ENCODE measurements at places on chromosomes 4 and X.

GRCh38 chr4:57498251-57498650 is 388.1 kb upstream of the IGFBP7 start:
- no peak for DNase-seq

GRCh38 chrX:132877954-132878536 is 80.4 kb downstream of the HS6ST2 start:
- no peak for DNase-seq

- DNase-seq: no peak
Observed at GRCh38 chrX:2638279-2638678, 52.8 kb upstream of the CD99 start.

DNA sequence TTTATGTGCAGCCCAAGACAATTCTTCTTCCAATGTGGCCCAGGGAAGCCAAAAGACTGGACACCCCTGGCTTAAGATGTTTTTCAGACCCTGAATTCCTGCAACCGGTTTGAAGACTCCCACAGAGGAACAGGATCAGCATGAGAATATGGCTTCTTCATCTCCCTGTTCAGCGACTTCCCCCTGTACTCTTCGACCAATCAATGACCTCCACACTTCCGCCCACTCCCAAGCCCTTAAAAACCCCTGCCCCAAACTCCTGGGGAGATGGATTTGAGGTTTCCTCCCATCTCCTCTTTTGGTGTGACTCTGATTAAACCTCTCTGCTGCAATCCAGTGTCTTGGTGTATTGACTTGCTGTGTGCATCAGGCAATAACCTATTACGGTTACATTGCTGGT is 344.4 kb downstream of the NR3C2 start:
- no peak for DNase-seq

DNA sequence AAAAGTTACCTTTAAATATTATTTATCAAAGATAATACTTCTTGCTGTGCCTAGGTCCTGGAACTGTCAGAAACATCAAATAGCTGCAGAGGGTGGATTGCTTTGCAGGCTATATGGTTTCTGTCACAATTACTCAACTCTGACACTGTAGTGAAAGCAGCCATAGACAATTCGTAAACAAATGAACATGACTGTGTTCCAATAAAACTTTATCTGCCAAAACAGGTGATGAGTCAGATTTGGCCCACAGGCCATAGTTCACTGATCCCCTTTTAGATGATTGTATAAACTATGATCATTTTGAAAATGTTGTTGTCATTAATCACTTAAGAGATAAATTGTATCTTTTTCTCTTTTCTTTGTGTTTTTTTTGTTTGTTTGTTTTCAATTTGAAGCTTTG is 8.4 kb upstream of the MEPE start:
- DNase-seq: no peak

GRCh38 chr4:99038213-99038612 is 42.7 kb downstream of the METAP1 start:
- DNase-seq: no peak

DNA sequence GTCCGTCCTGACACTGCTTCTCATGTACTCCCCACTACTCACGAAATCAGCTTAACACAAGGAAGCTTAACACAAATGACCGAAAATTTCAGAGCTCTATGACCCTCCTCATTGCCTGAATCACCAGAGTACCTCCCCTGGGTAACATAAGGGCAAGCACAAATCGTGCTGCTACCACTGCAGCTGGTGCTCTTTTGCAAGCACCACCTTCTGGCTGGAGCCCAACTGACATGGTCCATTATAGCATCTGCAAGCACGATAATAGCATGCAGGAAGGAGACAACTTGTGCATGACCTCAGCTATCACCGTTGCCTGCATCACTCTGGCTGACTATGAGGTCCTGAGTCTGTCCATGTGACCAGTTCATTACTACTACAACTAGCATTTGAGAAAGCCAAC is 308.0 kb downstream of the TEX13C start:
- no peak for DNase-seq

DNA sequence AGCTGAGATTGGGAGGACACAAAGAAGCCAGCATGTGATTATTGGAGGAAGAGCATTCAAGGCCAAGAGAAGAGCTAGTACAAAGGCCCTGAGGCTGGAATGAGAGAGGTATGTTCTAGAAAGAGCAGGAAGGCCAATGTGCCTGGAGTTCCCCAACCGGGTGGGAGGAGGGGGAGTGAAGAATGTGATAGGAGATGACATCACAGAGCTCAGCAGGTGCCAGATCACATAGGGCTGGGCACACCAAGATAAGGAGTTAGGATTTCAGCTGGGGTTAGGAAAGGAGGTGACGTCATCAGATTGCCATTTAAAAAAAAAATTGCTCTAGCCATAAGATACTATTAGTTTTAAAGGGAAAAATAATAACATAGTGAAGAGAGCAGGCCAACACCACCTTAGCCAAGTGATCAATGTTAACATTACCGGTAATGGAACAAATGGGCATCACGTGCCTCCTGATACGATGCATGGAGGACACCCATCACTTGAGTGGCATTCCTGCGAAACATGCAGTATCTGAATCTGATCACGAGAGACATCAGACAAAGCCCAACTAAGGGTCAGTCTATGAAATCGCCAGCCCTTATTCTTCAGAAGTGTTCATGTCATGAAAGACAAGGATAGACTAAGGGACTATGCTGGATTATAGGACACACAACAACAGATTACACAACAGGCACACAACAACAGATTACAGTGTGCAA is 344.3 kb downstream of the BCOR start:
- DNase-seq: no peak

GRCh38 chr4:100754751-100755150 is 236.9 kb upstream of the EMCN start:
- no peak for DNase-seq

DNA sequence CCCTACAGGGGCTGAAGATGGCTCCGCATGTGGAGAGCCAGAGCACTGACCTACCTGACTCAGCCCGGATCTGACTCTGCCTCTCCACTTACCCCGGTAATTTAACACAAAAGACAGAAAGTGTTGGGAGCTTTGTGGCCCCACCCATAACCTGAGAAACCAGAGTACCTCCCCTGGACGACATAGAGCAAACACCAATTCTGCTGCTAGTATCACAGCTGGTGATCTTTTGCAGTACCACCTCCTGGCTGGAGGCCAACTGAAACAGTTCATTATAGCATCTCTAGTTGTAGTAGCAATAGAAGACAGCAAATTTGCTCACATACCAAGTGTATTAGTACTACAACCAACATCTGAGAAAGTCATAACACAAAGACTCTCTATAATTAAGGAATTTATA is 443.9 kb downstream of the KLHL4 start:
- no peak for DNase-seq

DNA sequence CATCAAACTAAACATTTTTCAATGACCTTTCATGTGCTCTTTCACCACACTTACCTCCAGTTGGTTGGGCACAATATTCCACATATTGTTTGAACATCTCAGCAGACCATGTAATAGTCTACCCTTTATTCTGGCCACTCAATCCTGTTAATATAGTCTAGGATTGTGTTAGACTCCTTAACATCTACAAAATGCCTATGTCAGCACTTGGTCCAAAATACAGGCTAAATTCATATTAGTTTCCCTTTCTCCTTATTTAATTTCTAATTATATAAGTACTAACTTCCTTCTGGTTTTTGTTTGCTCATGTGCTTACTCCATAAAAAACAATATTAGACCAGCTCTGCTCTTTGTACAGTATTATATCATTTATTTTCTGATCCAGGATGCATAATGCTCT is 21.1 kb downstream of the MEPE start:
- no peak for DNase-seq

GRCh38 chr4:146342600-146343192 is 128.4 kb downstream of the REELD1 start:
- peak; percentile 8 for DNase-seq

- no peak for DNase-seq
Observed at GRCh38 chrX:36983831-36984230, 24.3 kb upstream of the FAM47C start.

DNA sequence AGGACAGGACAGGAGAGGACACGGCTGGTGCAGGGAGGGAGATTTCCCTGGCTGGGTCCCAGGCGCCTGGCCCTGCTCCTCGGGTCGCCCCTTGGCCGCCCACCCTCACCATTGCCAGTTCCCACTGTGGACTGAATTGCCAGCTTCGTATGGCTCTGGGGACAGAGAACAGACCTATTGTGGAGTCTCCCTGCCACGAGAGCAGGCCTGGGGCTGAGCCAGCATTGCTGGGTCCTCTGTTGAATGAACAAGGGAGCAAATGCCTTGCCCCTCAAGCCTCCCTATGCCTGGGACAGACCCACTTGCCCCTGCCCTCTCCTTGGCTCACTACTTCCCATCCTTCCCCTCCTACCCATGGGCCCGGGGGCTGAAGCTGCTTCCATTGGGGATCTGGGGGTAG is 4.3 kb downstream of the PLXNA3 start:
- DNase-seq: no peak

- DNase-seq: no peak
Observed at GRCh38 chr4:30836231-30836630, 116.1 kb downstream of the PCDH7 start.

DNA sequence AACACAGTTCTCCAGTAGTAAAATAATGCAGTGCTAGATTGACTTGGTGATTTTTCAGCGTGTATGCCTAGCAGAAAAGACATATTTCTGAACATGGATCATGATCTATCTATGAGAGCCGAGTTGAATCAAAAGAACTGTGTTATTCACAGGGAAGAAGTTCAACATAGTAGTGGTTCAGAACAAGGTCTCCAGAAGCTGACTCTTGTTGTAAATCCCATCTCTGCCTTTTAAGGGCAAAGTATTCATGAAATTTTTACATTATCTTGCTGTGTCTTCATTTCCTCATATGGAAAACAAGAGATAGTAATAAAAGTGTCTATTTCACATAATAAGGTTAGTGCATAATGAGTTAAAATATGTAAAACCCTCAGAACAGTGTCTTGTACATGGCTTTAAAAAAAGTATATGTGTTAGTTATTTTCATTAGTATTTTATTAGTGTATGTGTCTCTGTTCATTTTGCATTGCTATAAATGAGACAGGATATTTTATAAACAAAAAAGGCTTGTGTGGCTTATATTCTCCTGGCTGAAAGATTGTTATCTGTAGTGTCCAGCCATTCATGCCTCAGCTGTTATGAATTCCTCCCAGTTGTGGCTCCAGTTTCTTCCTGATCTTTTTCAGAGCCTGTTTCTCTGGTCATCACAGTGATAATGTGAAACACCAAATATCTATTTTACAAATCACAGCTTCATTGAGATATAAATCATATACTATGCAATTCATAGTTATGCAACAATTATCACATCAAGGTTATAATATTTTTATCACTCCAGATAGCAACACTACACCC is 1351.2 kb downstream of the STIM2 start:
- DNase-seq: no peak

DNA sequence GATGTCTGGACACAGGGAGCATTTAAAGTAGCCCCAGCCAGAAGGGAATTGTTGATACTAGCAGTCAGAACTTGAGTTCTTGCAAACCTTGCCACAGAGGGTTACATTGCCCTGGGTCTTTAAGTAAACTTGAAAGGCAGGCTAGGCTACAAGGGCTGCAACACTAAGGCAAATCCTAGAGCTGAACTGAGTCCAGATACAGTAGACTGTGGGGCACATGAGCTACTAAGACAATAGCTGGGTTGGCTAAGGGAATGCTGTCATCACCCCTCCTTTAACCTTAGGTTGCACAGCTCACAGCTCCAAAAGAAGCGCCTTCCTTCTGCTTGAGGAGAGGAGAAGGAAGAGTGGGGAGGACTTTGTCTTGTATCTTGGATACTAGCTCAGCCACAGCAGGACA is 35.6 kb downstream of the SH3BGRL start:
- DNase-seq: no peak

- DNase-seq: no peak
Observed at GRCh38 chr4:8768357-8768999, 103.2 kb downstream of the HMX1 start.

GRCh38 chr4:71389149-71389827 is 50.5 kb downstream of the SLC4A4 start:
- DNase-seq: no peak

- no peak for DNase-seq
Observed at GRCh38 chr4:151859641-151860040, 98.8 kb upstream of the GATB start.

GRCh38 chr4:81495345-81495744 is 23.6 kb upstream of the RASGEF1B start:
- no peak for DNase-seq

DNA sequence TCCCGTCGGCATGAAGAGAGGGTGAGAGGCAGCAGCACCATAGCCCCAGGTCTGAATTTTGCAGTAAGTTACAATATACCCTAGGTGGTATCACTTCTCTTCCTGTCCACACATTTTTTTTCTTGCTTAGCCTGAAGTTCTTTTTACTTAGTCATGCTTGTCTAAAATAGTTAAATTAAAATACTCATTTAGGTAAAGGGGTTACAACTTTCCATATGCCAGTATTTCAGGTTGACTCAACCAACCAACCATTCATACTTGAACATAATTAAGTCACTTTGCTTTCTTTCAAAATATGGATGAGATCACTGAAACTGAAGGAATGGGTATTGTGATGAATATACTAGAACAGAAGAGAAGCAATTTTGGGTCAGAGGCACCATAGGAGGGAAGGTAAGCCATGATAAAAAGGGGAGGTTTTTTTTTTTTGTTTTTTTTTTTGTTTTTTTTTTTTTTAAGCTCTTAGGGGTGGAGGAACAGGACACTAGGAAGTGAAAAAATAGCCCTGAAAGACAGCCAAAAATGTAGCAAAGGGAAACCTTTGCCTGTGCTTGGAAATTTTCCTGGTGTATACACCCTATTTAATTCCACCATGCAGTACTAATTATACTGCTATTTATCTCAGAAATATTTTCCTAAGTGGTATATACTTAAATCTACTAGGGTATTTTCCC is 41.8 kb downstream of the RPS6KA3 start:
- no peak for DNase-seq

DNA sequence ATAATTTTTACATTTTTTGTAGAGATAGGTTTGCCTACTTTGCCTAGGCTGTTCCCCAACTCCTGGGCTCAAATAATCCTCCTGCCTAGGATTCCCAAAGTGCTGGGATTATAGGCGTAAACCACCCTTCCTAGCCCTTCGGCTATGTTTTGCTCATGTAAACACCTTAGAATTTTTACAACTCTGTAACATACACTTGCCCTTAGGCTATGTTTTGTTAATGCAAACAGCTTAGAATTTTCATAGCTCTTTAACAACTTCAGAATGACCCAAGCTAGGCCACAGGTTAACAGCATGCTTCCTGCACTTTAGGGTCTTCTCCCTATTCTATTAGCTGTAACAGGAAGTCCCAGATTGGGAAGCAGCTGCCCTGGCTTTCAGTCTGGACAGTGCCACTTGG is 24.2 kb downstream of the KLHL15 start:
- no peak for DNase-seq

GRCh38 chrX:1546691-1547251 is 9.8 kb upstream of the P2RY8 start:
- DNase-seq: no peak
